Activated CD4-positive, CD25-positive, alpha-beta regulatory T cell treated with anti-CD3 and anti-CD28 coated beads, Interleukin-2, amount 50 U/mL, for 72 hours (primary cell): ENCODE measurements at places on chromosomes 5 and 9.

- DNase-seq, result peak; percentile 24
Observed at GRCh38 chr9:135413461-135413860, 66.1 kb upstream of the PPP1R26 start.

DNA sequence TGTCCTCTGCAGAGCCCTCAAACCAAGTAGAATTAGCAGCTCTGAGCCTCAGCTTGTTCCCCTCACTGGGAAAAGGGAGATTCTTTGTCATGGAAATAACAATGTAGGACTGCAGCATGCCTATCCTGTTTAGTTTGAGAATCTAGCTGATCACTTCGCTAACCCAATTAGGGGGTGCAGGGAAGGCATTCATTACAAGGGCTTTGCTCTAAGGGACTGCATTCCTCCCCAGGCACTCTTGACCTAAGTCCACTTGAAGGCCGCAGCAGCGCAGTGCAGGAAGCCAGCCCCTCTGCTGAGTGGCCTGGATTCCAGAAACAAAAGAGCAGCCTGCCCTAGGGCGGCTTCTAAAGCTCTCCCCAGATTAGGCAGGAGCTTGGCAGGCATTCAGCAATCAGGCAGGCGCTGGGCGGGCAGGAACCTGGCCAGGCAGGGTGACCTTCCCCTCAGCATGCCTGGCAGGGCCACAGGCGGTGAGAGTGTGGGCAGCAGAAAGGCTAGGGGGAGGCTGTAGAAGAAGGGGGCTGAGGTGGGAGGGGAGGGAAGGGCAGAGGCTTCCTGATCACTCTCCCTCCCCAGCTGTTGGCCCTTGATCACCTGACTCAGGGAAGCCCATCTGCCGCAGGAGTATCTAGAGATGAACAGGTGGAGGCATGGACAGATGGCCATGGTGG is 24.8 kb downstream of the CCNJL start:
- DNase-seq, result no peak

DNA sequence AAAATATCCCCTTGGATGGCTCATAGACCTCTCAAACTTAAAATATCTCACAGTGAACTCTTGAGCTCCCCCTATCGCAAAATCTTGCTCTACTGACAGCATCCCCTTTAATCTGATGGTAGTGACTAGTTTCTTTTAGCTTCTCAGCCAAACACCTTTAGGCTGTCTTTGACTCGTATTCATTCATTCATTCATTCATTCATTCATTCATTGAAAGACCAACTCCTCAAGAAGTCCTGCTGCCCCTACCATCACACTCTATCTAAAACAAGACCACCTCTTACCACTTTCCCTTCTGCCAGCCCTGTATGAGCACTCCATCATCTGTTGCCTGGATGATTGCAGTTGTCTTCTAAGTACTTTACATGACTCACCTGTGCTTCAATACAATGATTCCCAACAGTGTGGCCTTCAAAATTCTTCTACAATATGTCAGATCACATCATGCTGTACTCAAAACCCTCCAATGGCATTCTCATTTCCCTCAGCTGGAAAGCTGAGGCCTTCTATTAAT is 46.8 kb downstream of the ITGA2 start:
- no peak for DNase-seq

- DNase-seq, result no peak
Observed at GRCh38 chr9:70760228-70760627, 345.8 kb upstream of the KLF9 start.

- no peak for DNase-seq
Observed at GRCh38 chr9:89730715-89731114, 125.9 kb downstream of the GADD45G start.

DNA sequence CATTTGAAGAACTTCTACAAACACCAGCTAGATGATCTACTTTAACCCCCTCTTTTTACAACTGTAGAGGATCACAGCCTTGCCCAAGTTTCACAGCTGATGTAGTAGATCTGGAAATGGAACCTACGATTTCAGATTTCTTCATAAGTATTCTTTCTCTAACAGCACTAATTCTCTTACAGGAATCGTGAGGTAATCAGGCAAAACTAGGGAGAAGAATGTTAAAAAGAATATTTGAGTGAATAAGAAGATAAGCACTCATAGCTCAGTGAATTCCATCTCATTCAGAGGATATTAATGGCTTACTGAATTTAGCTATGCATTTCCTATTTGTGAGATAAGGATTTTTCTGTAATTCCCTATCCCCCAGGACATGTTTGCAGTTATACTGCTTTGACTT is 42.1 kb downstream of the NADK2 start:
- DNase-seq, result no peak

DNA sequence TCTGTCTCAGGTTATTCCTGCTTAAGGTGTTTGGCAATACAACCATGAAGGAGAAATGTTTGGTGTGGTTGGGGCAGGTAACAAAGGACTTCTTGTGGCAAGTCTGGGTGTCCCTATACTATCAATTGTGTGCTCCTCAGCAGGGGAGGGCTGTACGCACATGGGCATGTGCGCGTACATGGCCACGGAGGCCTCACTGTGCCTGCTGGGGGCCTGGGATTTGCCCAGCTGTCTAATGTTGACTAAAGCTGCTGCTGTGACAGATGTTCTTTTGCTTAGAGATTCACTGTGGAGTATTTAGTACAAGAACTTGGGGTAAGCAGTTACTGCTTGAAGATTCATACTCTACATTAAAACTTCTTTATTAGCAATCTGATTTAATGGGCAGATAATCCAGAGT is 97.5 kb downstream of the HSPA4 start:
- no peak for DNase-seq

DNA sequence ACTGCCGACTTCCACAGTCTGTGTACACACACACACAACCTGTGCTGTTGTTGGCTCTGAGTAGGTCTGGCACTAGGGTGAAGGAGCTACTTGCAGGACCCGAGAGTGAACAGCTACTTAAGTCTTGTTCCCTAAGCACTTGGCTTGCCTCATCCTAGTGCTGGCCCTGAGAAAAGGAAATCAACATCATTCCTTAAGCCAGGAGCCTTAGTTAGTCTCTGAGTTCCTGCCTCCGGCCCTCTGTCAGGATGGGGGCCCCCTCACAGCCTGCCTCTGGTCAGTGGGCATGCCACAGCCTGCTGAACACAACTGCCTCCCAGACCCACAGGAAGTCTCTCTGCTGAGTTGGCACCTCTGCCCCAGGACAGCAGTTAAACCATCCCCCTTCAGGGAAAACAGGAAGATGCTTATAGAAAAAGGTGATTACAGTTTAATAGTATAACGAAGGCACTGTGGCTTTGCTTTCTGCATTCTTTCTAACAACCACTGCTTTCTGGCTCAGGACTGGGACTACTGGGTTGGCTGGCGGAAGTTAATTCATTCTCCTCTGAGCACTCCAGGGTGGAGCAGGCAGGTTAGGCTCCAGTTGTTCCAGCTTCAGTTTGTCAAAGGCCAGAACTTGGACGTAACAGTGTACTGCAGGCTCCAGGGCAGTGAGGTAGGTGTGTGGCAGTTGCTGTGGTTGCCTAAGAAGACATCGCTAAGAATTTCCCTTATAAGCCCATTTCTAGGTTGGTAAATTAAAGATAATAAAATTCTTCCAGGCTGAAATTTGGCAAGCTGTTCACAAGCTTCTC is 2.8 kb downstream of the MAMDC2 start:
- DNase-seq, result no peak

DNA sequence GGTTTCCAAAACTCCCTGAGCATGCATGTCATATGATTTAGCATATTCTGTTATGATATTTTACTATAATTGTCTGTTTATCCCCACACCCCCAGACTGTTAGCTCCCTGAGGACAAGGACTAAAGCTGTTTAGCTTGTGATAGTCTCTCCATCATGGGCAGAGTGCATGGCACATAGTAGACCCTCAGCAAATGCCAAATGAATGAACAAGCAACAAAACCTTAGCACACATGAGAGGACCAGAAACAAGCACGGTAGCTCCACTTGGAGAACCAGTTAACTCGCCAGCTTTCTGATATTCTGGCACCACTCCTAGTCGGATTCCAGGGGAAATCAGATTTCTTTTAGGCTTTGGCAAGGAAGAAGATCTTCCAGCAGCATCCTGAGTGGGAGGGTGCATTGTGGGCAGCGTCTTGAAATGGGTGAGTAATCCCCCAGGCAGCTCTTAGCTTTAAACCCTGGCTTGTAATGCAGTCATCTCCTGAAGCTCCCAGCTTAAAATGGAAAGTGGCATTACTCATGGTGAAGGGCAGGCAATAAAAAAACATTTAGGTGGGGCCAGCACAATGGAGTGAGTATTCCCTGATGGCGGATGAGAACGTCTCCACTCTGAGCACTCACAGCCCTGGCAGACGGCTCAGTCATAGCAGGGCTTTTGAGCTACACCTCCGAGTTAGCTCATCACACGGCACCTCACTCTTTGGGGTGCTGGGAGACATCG is 41.1 kb downstream of the FGF1 start:
- DNase-seq, result no peak

DNA sequence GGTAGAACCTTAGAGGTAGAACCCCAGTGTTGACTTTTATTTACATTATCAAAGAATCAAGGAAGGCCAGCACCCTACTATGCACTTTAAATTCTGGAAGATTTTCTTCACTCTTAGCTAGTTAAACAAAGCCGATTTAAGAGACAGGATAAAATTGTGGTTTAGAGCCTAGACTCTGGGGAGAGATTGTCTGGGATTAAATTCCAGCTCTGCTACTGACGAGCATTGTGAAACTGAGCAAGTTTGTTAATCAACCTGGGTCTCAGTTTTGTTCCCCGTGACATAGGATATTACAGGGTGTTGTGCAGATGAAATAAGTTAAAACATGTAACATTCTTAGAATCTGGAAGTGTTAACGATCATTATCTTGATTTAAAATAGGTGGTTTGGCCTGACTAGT is 83.5 kb downstream of the FEM1C start:
- DNase-seq, result no peak

- DNase-seq, result no peak
Observed at GRCh38 chr9:70603020-70603411, 188.6 kb upstream of the KLF9 start.

DNA sequence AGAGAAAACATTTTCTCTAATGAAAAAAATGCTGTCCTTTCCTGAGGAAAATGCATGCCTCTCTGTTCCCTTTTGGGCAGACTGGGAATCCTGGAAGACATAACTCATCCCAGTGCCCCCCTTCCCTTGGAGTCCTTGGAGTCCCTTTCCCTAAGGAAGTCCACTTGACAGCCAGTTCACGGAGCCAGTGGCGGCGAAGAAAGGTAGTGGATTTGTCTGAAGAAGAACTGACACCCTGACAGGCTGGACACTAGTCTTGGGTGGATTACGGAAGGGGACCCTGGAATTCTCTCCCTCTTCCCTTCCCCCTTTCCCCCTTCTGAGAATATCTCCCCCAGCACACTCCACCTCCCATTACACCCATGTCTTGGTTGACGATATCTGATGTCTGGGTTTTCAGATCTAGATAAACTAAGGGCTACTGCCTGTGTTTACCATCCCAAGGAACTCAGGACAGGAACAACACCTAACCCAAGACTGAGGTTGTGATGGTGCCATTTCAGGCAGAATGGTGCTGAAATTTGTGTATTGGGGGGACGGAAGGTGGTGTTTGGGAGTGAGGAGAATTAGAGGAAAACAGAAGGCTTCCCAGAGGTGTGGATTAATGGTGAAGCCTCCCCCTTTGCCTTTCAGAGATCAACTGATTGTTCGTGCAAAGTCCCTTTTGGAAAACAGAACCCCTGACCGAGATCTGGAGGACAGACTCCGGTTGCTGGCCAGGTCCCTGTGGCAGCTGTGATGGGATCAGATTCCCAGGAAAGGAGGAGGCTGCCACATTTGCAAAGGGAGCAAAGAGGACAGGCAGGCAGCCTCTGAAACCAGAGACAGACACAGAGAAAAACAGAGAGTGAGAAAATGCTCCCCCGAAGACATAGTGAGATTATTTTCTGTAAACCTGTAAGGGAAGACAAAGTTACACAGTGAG is 704 bp downstream of the SPARC start:
- DNase-seq, result no peak

DNA sequence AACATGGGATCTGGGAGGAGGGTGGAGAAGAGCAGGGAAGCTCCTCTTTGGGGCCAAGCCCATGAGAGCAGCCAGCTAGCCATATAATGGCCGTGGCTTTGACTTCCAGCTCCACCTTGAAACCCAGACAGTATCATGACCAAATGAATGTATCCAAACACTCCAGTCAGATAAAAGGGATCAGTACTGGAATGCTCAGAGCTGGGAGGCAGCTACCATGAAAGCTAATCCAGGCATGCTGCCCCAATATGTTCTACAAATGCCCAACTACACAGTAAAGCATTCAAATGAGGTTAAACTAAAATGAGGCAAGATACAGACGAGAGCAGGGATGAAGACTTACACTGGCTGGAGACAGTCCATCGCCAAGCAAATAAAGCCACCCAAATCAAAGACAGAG is 69.4 kb downstream of the FRMD3 start:
- no peak for DNase-seq

GRCh38 chr5:117604845-117605244 is 1030.2 kb upstream of the SEMA6A start:
- no peak for DNase-seq

- no peak for DNase-seq
Observed at GRCh38 chr9:115202181-115202580, 84.2 kb upstream of the TNC start.

GRCh38 chr5:138241688-138242571 is 28.8 kb upstream of the CDC23 start:
- no peak for DNase-seq

DNA sequence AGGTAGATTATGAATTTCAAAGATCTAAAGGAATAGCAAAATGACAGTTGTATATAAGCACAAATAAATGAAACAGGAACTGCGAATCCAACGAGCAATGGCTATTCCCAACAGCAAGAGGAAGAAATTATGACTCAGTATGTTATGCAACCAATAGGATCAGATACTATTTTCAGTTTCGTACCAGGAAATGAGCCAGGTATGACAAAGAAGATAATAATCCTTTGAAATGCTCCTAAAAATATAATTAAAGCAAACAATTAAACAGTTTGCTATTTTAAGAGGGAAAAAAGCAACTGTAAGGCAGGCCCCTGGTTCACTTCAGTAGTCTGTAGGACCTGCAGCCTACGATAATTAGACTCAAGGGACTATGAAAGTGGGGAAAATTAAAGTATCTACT is 58.9 kb downstream of the AUH start:
- no peak for DNase-seq

GRCh38 chr9:112997236-112997941 is 14.6 kb downstream of the ZNF883 start:
- no peak for DNase-seq

DNA sequence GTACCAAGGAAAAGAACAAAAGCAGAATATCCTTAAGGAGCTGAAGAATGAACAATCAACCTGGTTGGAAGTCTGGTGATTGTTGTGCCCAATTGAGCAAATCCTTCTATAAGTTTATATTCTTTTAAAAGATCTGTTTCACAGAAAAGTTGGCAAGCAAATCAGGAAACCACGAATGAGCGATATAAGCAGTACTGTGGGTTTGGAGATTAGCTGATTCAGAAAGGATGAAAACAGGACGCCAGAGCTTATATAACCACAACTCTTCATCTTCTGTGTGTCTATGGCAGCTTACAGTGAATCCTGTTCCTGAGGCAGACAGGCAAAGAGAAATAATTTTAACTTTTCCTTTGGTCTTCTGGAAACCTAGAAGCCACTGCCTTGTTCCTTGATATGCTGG is 61.7 kb downstream of the SLC38A9 start:
- DNase-seq, result no peak
